ENCODE measurements at places on chromosomes 4 and X. TPM values are rescaled to one million over a fixed set of nuclear protein-coding genes. Genes with fewer than 3 reads are reported as not detected.

DNA sequence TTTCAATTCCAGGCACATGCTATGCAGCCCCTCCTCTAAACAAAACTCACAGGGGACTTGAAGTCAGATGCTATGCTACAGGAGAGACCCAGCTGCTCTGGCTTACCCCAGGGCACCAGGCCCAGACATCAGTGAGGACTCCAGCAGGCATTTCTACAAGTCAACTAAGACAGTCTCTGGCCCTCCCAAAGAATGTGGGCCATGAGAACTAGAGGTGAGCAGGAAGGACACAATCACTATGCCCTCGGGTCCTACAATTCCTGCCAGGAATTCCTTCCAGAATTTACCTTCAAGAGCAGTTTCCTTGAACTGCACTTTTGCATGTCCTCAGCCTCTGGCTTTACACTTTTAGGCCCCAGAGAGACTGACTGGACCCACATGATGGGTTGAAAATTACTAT lies 17.4 kb downstream of the TMEM192 start:
- DNase-seq = no peak

DNA sequence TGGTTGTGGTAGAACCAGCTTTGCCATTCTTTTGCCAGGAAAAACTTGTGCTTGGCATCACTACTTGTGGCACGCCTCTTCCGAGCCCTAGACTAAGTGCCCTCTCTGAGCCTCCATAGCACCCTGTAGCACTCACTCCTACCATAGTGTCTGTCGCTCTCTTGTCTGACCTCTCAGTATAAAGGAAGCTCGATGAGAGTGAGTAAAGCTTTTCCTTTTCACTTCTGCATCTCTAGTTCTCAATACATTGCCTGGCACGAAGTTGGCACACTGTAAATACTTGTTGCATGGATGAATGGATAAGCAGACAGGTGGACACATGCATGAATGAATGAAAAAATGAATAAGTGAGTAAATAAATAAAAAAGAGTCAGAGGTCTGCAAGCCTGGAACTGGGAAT lies 48.3 kb downstream of the TLR10 start:
- DNase-seq = no peak

- DNase-seq = no peak
Observed at GRCh38 chr4:15354371-15355297, 73.2 kb upstream of the C1QTNF7 start.

- DNase-seq = no peak
Observed at GRCh38 chrX:10554612-10555270, 65.6 kb downstream of the MID1 start.

GRCh38 chr4:53786632-53787031 lies 195.3 kb upstream of the LNX1 start:
- DNase-seq = no peak

- no peak for DNase-seq
Observed at GRCh38 chrX:646796-647195, 16.2 kb downstream of the SHOX start.

- DNase-seq = no peak
Observed at GRCh38 chr4:141891260-141892120, 255.1 kb downstream of the IL15 start.

- no peak for DNase-seq
Observed at GRCh38 chr4:52266537-52267137, 215.5 kb downstream of the SPATA18 start.

DNA sequence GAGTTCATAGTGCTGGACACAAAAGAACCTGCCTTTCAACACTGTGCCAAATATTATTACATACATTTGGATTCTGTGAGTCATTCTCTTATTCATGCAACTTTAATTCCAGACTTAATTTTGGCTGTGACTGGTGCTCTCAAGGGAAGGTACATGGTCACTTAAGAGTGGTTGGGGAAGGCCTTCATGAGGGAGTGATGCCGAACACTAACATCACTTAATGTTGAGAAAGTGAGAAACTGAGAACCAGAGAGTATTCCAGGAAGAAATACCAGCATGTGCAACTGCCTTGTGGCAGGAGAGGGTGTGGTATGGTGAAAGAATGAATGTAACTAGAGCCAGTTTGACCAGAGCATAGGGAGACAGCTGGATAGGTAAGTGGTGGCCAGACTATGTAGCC lies 41.5 kb upstream of the FHDC1 start:
- no peak for DNase-seq

DNA sequence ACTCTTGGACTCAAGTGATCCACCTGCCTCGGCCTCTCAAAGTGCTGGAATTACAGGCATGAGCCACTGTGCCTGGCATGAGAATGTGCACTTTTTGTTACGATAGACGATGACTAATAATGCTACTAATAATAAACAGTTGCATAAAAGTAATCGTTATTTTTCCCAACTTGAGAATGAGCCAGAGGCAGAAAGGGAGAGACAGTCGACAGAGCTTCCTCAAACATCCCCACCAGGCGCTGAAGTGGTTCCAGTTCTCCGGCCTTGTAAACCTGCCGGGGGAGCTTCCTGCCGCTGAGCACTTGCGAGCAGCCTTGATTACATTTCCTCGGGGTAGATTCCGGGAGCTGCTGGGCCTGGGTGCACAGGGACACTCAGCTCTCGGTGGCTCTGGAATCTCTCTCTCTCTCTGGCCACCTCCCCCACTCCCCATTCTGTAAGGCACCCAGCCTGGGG lies 8.9 kb upstream of the HTRA3 start:
- DNase-seq = no peak

- no peak for DNase-seq
Observed at GRCh38 chrX:37330642-37331041, 18.5 kb upstream of the PRRG1 start.

GRCh38 chr4:30720021-30720660 lies at the start of gene PCDH7:
Gene PCDH7 (plus strand): TSS chr4:30720369. CDS start chr4:30721423, 1,054 bp downstream.
- peak; percentile 64 for DNase-seq

DNA sequence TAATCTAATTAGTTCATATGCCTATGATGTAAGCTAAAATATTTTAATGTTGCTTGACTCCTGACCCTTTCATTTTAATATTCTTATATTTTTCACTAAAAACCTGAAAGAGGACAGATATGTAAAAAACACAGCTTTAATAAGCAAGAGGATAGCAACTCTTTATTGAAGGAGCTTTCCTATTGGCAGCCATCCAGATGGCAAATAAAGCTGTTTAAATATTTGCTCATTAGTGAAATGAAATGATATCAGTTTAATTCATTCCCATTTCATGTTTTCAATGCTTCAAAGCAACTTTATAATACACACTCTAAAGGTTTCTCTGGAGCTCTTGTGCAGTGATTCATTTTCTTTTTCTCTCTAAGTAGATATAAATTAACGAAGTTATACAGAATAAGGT lies 473.4 kb downstream of the PCDH7 start:
- no peak for DNase-seq

GRCh38 chrX:50100188-50100587 lies 100.6 kb downstream of the AKAP4 start:
- DNase-seq = no peak

FAT4 gene
- total RNA-seq = 18.7 TPM

TMEM144 gene
- total RNA-seq = 11.4 TPM

GUCY1B1 gene
- total RNA-seq = 8.0 TPM

NPNT gene
- total RNA-seq = 5.5 TPM

FRMD7 gene
- total RNA-seq = not detected

GIMD1 gene
- not detected for total RNA-seq

PNCK gene
- total RNA-seq = 12.4 TPM

ARR3 gene
- total RNA-seq = not detected

RAB39B gene
- 0.31 TPM for total RNA-seq

SLC2A9 gene
- 18.7 TPM for total RNA-seq

HMX1 gene
- total RNA-seq = not detected

SH2D1A gene
- total RNA-seq = 0.33 TPM
